HCT116 (cell line): ENCODE measurements at places on chromosomes 7 and 10.

GRCh38 chr7:117895276-117895675 is 22.0 kb upstream of the CTTNBP2 start:
- no peak for DNase-seq

DNA sequence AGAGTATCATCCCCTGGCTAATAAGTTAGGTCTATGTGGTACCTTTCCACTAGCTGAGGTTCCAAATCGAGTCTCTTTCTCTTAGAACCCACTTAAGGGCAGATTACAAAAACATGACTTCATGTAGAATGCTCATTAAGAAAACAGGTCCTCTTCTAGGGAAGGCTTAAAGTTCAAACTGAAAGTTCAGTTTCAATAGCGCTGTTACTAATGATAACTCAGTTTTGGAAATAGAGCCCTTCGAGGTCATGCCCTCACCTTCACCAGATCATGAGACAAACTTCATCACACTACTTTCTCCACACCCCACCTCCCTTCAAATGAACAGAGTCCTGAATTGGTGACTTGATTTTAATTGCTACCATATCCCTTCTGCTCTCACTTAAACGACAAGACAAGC is 26.2 kb downstream of the HGF start:
- no peak for DNase-seq

DNA sequence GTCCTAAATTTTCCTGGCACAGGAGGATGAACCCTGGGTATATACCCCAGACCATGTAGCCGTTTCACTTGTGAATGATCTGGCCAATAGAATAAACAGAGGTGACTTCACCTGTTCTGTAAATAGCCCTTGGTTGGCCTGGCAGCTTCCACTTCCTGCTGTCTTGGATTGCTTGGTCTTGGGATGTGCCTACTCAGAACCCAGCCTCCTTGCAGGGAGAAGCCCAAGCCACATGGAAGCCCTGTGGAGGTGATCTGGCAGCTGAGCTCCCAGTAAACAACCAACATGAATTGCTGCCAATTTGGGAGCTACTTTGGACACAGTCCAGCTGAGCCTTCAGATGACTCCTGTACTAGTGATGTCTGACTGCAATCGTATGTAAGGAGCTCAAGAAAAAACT is 4.8 kb upstream of the RAPGEF5 start:
- no peak for DNase-seq

GRCh38 chr7:102318482-102318971 is 31.9 kb downstream of the SH2B2 start:
- peak; percentile 48 for DNase-seq

DNA sequence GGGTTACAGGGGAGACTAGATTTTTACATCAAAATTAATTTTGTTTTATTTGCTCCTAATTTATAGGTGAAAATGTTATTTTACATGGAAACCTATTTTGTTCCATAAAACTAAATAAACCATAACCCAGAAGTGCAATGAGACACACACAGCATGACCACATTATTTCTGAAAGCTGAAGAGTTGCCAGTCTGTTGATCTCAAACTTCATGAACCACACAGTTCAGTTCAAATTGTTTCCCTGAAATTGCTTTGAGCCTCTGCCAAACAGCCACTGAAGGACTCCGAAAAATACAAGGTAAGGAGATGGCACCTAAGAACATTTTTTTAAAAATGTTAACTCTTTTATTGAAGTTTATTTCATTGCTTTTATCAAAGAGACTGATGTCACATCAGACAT is 25.0 kb upstream of the ITGB8 start:
- DNase-seq, result no peak
